ENCODE measurements at places on chromosomes 13 and 19. TPM values are rescaled to one million over a fixed set of nuclear protein-coding genes. Genes with fewer than 3 reads are reported as not detected.

Gene MBD3L2
- not detected for polyA plus RNA-seq

Gene CEACAM8
- polyA plus RNA-seq: 0.50 TPM

Gene POLD1
- 27.7 TPM for polyA plus RNA-seq

Gene ERCC2
- 27.2 TPM for polyA plus RNA-seq

Gene TNNI3
- polyA plus RNA-seq: 14.1 TPM

Gene POGLUT2
- polyA plus RNA-seq: 7.1 TPM

Gene CPT1C
- 1.9 TPM for polyA plus RNA-seq

Gene MIDN
- 27.4 TPM for polyA plus RNA-seq

Gene NLRP4
- polyA plus RNA-seq: not detected

Gene VSTM1
- polyA plus RNA-seq: not detected

Gene NOTCH3
- polyA plus RNA-seq: 160 TPM

Gene FXYD3
- 7.4 TPM for polyA plus RNA-seq

Gene CLDN10
- polyA plus RNA-seq: 0.63 TPM

Gene CFAP97D2
- polyA plus RNA-seq: not detected

Gene ZNF443
- polyA plus RNA-seq: 2.3 TPM

Gene SHD
- polyA plus RNA-seq: not detected

Gene TMEM238
- not detected for polyA plus RNA-seq

Gene NLRP7
- polyA plus RNA-seq: not detected

Gene TTC9B
- 0.26 TPM for polyA plus RNA-seq

Gene TLE2
- 32.7 TPM for polyA plus RNA-seq

Gene ACOD1
- not detected for polyA plus RNA-seq

Gene GIPC3
- polyA plus RNA-seq: 0.50 TPM

Gene ZNF235
- 3.1 TPM for polyA plus RNA-seq

Gene UQCRFS1
- 33.3 TPM for polyA plus RNA-seq

Gene LILRA1
- polyA plus RNA-seq: 0.08 TPM

Gene FUT1
- polyA plus RNA-seq: 0.05 TPM

Gene SIGLECL1
- not detected for polyA plus RNA-seq

Gene GPR18
- polyA plus RNA-seq: not detected

Gene DENND1C
- 0.20 TPM for polyA plus RNA-seq

Gene GPR4
- polyA plus RNA-seq: 0.63 TPM

Gene EHD2
- polyA plus RNA-seq: 38.4 TPM

Gene RASAL3
- 0.90 TPM for polyA plus RNA-seq

Gene SIGLEC8
- polyA plus RNA-seq: 0.15 TPM

Gene RNF225
- polyA plus RNA-seq: not detected

Gene AP1M2
- 15.0 TPM for polyA plus RNA-seq

Gene ZSCAN4
- polyA plus RNA-seq: 0.50 TPM

Gene GPR42
- polyA plus RNA-seq: not detected

Gene TNPO2
- polyA plus RNA-seq: 38.5 TPM

Gene ADGRE3
- polyA plus RNA-seq: not detected

Gene CGB8
- not detected for polyA plus RNA-seq

Gene ZNF792
- 1.0 TPM for polyA plus RNA-seq

Gene LAIR1
- 17.2 TPM for polyA plus RNA-seq

Gene EBI3
- polyA plus RNA-seq: 1.3 TPM

Gene DBP
- polyA plus RNA-seq: 5.3 TPM

Gene ADM5
- 0.13 TPM for polyA plus RNA-seq

Gene OR7D2
- not detected for polyA plus RNA-seq

Gene DPF1
- polyA plus RNA-seq: 0.72 TPM

Gene IZUMO2
- polyA plus RNA-seq: not detected

Gene ZNF723
- polyA plus RNA-seq: not detected

Gene SHC2
- polyA plus RNA-seq: 7.3 TPM

Gene NLRP9
- not detected for polyA plus RNA-seq

Gene FLT3
- polyA plus RNA-seq: 0.50 TPM

Gene CCDC194
- not detected for polyA plus RNA-seq

Gene ZNF793
- 7.3 TPM for polyA plus RNA-seq

Gene SYNE4
- 2.3 TPM for polyA plus RNA-seq
